Fibroblast of lung (primary cell): ENCODE measurements at places on chromosomes 6 and 20. TPM values are rescaled to one million over a fixed set of nuclear protein-coding genes. Genes with fewer than 3 reads are reported as not detected.

Gene ARMC2
- total RNA-seq: 1.8 and 4.0 TPM in 2 replicates

Gene SNRNP48
- 8.3 and 10.0 TPM in 2 replicates for total RNA-seq

Gene WFDC13
- total RNA-seq: not detected in 2 replicates

Gene OXT
- total RNA-seq: not detected in 2 replicates

- DNase-seq: no peak
Measured at GRCh38 chr6:115270953-115271352, 789.7 kb downstream of the FRK start.

GRCh38 chr6:121157906-121158305 is 176.4 kb downstream of the TBC1D32 start:
- DNase-seq: peak; percentile 49

GRCh38 chr6:31510007-31510406 is 12.1 kb downstream of the MICB start:
- no peak for DNase-seq

GRCh38 chr20:48360342-48360975 is 467.3 kb downstream of the PREX1 start:
- no peak for DNase-seq

- peak; percentile 92 for DNase-seq
Measured at GRCh38 chr6:130421585-130421984, 55.8 kb downstream of the TMEM200A start.

GRCh38 chr20:38109591-38110524 is 55.2 kb downstream of the TGM2 start:
- DNase-seq: peak; percentile 96

DNA sequence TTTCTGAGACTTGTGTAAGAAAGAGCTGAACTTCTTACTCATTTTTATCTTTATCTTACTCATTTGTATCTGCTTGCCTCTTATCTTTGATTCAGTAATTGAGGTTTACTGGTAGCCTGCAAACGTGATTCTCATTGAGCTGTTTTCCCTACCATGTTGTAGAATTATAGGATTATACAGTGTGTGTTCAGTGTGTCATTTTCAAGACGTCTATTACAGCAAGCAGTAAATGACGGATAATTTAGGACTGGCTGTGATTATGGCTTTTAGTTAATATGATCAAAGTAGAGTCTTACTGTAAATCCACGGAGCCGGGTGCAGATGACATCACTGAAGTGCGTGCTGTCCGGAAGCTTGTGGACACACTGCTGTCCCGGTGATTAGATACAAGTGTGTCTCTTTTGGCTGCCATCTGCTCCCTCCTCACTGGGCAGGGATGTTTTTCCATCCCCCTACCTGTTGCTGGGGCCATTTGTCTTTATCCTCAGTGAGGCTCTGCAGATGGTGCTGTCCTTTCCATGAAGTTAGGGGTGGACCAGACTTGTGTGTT is 6.0 kb downstream of the NELFCD start:
- no peak for DNase-seq

DNA sequence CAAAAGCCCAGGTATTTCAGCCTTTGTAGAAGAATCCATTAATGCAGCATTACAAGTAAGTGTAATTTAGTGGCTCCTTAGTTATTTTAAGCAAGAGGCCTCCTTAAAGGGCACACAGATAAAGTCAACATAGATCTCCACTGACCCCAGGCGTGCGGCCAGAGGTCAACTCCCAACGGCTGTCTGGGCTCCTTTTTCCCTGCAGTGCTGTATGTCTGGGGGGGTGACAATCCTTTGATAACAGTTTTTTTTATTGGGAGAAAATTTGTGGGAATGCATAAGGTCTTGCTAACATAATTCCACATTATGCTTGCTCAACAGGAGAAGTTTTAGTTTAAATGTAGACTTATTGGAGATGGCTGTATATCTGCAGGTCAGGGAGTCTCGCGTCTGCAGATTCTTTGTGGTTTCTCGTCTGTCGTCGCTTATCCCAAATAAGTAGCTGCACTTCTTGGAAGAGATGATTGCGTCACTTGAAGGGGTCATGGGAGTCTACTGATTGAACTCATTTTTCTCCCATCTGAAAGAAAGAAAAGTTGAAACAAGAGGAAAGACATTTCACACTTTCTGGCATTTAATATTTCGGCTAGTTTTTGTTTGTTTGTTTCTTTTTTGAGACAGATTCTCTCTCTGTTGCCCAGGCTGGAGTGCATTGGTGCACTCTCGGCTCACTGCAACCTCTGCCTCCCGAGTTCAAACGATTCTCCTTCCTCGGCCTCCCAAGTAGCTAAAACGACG is 151.7 kb upstream of the AKAP12 start:
- DNase-seq: peak; percentile 84
